ENCODE measurements at places on chromosomes 13 and 19. TPM values are rescaled to one million over a fixed set of nuclear protein-coding genes. Genes with fewer than 3 reads are reported as not detected.
A peak's percentile ranks its signal among the peaks of the same experiment; 100 is the strongest.

DNA sequence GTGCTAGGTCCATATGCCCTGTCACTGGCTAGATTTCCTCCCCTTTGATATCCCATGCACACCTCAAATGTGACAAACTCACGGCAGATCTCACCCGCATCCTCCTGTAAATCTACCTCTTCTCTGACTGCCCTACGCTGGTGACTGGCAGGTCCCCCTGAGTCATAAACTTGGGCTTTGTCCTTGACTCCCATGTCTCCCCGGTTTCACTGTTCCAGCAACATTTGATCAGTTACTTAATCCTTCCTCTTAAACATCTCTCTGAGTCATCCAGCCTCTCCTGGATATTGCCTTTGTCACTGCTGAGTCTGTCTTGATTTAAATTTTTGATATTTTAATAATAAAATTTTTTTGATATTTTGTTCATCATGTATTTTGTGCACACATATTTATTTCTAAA, 26.5 kb downstream of the FAM216B start:
- peak; percentile 88 for DNase-seq

DNA sequence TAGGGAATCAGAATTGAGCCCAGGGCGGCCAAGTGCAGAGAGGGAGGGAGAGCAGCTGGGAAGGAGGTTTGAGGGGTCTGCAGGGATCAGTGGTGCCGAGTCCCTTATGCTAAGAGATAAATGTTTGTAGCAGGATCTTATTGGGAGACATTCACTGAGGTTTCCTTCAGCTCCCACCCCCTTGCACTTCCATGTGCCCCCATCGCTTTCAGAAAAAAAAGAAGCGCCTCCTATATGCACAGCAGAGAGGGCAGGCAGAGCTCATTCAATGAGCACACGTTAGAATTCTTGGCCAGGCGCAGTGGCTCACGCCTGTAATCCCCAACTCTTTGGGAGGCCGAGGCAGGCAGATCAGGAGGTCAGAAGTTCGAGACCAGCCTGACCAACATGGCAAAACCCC, 28.0 kb downstream of the CYP4F2 start:
- no peak for DNase-seq

GIPR gene
- total RNA-seq = 0.07 TPM

CYSLTR2 gene
- total RNA-seq = not detected

TMEM145 gene
- 0.37 TPM for total RNA-seq

Measured in HT1080 (cell line).